Right lung (tissue), 10 donors: ENCODE measurements at places on chromosomes 2 and 18. TPM values are rescaled to one million over a fixed set of nuclear protein-coding genes. Genes with fewer than 3 reads are reported as not detected.
A peak's percentile ranks its signal among the peaks of the same experiment; 100 is the strongest.

DNA sequence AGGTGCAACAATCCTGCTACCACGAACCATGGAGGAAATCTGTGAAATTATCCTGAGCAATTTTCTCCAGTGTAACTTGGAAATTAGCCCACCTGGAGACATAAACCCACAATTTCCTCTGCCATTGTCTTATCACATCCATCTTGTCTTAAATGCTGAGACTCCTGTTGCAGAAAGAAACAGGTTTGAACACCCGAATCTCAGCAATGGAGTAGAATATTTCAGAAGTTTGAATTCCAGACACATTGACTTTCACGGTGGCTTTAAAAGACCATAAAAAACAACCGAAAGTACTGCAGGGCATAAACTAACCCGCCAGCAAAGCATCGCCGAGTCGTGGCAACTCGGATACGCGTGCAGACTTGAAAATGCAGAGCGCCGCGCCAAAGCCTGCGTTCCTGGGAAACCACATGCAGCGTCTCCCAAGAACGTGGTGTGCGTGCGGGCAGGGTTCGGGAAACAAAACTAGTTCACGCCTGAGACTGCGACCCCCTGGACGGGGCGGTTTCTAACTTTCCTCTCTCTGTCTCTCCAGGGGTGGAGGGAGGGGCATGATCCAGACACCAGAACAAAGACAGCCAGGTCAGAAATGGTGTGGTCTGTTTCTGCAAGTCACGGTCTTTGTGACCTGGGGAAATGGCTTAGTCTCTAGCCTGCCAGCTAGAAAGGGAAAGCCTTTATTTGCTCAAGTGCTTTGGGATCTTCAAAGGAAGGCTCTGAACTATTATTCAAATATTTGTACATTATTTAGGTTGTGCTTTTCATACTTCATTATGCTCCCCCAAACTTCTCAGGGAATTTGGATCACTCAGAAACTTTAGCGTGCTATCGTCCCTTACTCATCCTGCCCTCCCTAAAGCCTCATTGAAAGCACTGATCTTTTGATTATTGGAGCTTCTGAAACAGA is 26.9 kb upstream of the KCTD1 start:
- DNase-seq, result peak; percentile 45

DNA sequence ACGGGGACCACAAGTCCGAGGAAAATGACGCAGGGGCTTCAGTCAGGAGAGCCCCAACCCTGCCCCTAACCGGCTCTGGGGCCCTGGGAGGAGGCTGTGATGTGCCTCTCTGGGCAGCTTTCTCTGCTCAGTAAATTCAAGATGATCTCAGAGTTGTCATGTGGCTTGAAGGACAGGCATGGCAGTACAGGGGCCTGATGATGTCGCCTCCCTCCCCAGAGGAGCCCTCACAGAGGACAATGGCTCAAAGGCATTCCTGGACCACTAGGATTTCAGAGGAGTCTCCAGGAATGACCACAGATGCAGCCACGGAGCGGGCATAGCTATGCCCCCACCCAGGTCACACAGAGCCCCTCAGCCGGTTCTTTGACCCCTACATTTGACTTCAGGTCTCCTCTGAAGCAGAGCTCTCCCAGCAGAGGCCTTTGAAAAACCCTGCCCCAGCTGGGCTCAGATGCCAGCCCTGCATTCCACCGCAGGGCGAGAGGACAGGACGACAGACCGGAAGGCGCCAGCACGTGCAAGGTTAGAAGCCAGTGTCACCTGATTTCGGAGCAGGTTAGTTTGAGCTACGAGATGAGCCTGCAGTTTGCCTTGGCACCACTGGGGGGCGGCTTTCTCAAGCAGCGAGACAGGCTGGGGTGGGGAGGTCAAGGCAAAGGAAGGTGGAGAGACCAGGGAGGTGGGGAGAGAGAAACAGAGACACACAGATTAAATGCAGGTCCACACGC is 39.2 kb downstream of the BIN1 start:
- peak; percentile 55 for DNase-seq

DNA sequence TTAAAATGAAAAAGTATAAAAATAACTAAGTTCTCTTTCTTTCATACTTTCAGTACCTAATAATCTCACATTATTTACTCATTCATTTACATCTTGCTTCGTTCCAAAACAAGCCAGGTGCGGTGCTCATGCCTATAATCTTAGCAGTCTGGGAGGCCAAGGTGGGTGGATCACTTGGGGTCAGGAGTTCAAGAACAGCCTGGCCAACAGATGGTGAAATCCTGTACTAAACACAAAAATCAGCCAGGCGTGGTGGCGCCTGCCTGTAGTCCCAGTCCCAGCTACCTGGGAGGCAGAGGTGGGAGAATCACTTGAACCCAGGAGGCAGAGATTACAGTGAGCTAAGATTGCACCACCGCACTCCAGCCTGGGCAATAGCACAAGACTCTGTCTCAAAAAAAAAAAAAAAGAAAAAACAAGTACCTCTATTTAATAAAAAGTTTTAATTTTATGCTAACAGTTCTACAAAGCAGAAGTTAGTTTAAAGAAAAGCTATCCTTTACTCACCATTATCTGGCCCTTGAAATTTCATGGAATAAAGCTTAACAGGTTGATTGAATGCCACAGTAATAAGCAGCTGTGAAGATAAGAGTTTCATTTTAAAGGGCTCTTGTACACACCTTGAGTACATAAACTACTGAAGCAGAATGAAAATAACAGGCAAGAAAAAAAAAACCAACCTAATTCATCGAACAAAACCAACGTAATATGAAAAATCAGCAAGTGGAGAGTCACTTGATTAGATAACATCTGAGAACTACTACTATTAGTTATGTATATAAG is 22.5 kb downstream of the TXNL1 start:
- DNase-seq, result no peak

GRCh38 chr2:133562558-133562957 is 5.7 kb downstream of the NCKAP5 start:
- DNase-seq, result no peak

DNA sequence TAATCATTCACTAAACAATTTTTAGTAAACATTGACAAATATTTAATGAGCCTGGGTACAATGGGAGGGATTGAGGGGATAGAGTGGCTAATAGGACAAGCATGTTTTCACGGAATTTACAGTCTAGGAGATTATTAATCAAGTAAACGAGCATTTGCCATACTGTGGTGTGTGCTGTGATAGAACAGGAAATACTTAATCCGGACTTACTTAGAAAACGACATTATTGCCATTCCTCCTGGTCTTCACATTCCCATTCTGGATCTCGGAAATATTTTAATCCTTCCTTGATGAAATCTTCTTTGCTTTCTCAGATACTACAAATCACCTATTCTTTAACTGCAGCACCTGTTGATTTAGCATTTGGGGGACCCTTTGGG is 905 bp downstream of the TTLL4 start:
- no peak for DNase-seq

DNA sequence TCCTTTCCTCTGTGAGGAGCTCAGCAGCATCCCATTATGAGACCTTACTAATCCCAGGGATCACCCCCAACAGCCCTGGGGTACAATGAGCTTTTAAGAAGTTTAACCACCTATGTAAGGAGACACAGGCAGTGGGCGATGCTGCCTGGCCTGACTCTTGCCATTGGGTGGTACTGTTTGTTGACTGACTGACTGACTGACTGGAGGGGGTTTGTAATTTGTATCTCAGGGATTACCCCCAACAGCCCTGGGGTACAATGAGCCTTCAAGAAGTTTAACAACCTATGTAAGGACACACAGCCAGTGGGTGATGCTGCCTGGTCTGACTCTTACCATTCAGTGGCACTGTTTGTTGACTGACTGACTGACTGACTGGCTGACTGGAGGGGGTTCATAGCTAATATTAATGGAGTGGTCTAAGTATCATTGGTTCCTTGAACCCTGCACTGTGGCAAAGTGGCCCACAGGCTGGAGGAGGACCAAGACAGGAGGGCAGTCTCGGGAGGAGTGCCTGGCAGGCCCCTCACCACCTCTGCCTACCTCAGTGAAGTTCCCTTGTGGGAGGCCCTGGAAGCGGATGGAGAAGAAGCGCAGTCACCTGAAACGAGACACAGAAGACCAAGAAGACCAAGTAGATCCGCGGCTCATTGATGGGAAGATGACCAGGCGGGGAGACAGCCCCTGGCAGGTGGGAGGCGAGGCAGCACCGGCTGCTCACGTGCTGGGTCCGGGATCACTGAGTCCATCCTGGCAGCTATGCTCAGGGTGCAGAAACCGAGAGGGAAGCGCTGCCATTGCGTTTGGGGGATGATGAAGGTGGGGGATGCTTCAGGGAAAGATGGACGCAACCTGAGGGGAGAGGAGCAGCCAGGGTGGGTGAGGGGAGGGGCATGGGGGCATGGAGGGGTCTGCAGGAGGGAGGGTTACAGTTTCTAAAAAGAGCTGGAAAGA is 7.6 kb downstream of the PROC start:
- no peak for DNase-seq

DNA sequence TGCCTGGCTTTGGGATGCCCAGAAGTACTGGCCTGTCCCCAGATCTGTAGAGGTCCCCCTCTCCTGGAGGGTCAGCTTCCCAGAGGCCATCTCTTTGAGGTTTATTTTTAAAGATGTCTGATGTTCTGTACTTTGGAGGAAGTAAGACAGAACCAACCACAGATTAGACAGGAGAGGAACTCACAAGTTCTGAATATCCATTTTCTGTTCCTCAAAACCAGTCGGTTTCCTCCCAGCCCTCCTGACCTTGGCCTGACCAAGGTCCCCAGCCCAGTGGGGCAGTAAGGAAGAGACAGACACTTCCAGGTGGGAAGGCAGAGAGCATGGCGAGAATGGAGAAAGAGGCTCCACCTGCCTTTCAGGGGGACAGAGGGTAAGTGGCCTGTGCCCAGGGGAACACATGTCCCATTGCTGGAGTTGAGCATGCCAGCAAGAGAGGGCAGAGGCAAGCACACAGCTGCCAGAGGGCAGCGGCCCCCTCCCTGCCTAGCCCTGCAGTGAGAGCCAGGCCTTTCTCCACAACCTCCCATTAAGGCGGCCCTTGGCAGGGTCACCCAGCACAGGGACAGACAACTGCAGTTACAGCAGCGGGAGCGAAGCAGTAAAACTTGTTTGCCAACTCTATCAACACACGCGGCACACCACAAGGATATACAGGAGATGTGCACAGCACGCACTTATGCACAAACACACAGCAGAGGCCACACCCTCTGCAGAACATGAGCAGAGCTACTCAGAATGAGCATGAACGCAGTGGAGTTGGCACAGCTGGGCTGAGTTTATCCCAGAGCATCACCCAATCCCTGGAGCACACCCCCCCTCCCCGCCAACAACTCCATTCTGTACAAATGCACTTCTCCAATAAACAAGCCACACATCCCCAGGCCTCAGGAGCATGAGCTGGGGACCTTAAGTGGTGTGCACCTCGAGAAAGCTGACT is 18.5 kb upstream of the SEMA4C start:
- DNase-seq, result no peak

GRCh38 chr2:18396329-18397010 is 164.0 kb downstream of the RDH14 start:
- DNase-seq, result no peak

GRCh38 chr2:80560326-80560725 is 255.8 kb upstream of the LRRTM1 start:
- DNase-seq, result no peak

- DNase-seq, result no peak
These were observed 10.8 kb downstream of the ALPG start for GRCh38 chr2:232417489-232417888.

GRCh38 chr2:109272461-109272860 is 143.5 kb downstream of the SH3RF3 start:
- no peak for DNase-seq

GRCh38 chr2:55012672-55013484 is 37.4 kb downstream of the RTN4 start:
- DNase-seq, result no peak

DNA sequence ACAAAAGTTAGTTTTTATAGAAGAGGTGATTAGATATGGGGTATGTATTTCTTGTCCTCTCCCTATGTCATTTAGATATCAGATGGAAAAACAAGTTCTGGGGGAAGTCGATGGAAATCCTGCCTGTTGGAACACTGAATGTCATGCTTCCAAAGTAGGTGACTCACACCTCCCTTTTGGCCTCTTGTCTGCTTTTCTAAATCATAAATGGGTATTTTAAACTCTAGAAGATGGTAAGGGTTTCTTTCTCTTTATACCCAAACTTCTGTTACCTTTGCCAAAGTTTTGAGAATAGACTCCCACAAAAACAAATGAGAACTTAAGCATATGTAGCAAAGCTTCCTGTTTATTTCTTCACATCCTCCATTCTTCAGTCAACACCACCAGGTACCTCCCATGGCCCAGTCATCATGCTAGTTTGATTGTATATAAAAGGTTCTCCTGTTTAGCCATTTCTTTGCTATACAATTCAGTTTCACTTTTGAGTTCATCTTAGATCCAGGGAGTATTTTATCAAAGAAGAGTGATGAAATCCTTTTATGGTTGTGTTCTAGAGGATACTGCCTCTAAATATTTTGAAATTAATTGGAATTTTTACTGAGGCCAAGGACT is 63.9 kb downstream of the PRKRA start:
- no peak for DNase-seq

DNA sequence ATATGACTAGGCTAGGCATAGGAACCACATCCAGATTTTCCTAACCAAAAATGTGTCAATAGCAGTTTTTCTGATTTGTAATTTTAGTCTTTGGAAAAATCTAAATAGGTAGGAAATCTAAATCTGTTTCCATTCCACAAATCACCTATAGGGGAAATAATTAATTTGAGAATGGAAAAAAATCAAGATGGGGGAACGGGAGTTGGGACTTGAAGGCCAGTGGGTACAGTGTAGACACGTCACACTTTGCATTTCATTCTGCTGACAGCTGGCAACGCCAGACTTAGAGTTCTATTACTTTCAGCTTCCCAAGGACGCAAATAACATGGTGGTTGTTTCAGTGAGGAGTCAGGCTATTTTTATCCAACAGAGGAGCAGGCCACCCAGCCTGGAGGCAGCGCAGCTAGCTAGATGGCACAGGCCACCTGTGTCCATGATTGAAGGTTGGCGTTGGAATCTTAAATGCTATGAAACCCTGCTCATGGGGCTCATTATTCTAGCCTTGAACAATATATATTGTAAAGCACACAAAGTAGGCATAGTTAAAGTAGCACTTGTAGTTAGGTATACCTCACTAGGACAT is 23.4 kb downstream of the HNRNPA3 start:
- DNase-seq, result no peak

GRCh38 chr2:17226941-17227490 is 291.2 kb downstream of the RAD51AP2 start:
- no peak for DNase-seq

DNA sequence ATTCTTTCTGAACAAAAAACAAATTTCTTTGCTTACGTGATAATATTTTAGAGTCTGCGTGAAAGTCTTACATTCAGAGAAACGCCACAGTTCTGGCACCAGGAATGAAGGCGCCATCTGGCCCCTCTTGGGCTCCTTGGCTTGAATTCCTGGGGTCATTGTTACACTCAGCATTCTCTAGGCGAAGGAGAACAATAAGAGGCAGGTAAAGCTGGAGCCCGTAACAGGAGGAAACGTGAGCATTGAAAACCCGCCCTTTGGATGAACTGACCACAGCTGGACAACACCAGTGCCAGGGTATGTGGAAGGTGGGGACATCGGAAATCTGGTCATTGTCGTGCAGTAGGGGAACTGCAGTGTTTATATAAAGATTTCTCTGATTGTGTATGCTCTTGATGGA is 144.8 kb downstream of the RNF152 start:
- no peak for DNase-seq

Gene PROC
- 4.9 TPM for polyA plus RNA-seq

Gene TLK1
- polyA plus RNA-seq, result 38.6 TPM

Gene MROH2A
- 0.59 TPM for polyA plus RNA-seq

Gene LYG2
- polyA plus RNA-seq, result 0.34 TPM

Gene SKA1
- 5.2 TPM for polyA plus RNA-seq

Gene CRYGC
- polyA plus RNA-seq, result not detected

Gene ABCG5
- polyA plus RNA-seq, result 0.41 TPM

Gene NXPH2
- 0.75 TPM for polyA plus RNA-seq

Gene PIKFYVE
- polyA plus RNA-seq, result 17.0 TPM

Gene MSGN1
- not detected for polyA plus RNA-seq

Gene GAREM2
- 8.0 TPM for polyA plus RNA-seq

Gene CNRIP1
- 54.6 TPM for polyA plus RNA-seq

Gene PFN4
- 3.7 TPM for polyA plus RNA-seq
